Large intestine (tissue), 12 donors: ENCODE measurements at places on chromosomes 4 and X. TPM values are rescaled to one million over a fixed set of nuclear protein-coding genes. Genes with fewer than 3 reads are reported as not detected.

DNA sequence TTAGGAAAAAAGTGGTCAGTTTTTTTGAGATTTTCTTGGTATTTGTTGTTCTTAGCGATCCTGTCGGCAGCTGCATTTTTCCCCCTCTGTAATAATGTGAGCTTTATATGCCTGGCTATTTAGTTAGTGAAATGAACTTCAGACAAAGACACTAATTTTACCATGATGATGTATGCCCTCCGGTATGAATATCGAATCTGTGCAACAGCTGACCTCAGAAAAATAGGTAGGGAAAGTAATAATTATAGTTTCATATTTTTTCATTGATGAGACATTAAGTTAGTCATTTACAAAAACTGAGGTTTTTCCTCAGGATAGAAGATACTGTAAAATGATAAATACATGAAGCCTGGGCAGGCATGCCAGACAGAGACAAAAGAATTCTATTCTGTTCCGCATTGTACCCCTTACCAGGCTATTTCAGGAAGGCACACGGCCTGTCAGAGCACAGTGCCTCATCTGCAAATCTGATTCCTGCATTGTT lies 155.8 kb downstream of the SHROOM3 start:
- peaks cover 69% of the 10 kb centered on the region for H3K4me1 ChIP-seq
- no peaks in the 10 kb centered on the region for H3K27me3 ChIP-seq
- H3K27ac ChIP-seq = peak overlapping the region; percentile 89

- no peaks in the 10 kb centered on the region for H3K4me1 ChIP-seq
- no peak overlapping the region for H3K27ac ChIP-seq
- DNase-seq = no peak
- H3K36me3 ChIP-seq = no peaks in the 10 kb centered on the region
- no peak overlapping the region for H3K4me3 ChIP-seq
Observed at GRCh38 chr4:27629532-27630225, 769.0 kb downstream of the STIM2 start.

DNA sequence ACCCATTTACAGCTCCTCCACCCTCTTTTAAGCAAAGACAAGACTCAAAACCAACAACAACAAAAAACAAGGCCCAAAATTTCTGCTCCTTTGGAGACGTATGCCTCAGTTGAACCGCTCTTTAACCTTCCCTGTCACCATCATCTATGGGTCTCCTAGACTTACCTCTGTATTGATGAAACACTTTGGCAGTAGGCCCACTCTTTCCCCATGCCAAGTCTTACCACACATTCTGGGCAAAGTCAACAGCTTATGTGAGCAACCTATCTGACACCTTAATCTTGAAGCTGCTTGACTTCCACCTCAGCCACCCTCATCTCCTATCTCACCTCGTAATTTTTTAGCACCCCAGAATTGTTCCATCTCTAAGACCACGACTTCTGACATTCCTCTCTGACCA lies 99.7 kb upstream of the CXorf66 start:
- H3K27ac ChIP-seq = no peak overlapping the region
- H3K27me3 ChIP-seq = no peaks in the 10 kb centered on the region
- no peaks in the 10 kb centered on the region for H3K4me1 ChIP-seq
- no peaks in the 10 kb centered on the region for H3K36me3 ChIP-seq

- no peaks in the 10 kb centered on the region for H3K36me3 ChIP-seq
- no peaks in the 10 kb centered on the region for H3K4me1 ChIP-seq
Observed at GRCh38 chr4:19736968-19737756, 514.5 kb upstream of the SLIT2 start.

DNA sequence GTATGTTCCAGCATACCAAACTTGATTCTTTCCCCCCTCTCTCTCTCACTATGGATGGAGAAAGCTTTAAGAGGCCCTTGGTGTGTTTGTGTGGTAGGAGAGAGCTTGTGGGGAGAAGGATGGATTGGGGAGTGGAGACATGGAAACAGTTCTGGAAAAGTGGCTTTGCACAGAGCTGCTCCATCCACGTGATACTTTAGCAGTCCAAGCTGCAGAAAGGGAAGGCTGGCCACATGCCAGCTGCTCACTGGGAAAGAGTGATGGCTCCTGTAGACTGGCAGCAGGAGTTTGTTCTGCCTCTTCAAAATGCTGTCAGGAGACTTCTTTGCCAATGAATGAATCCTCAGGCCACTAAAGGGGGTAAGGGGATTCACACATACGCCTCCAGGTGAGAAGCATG lies 21.7 kb upstream of the SEC24B start:
- no peak overlapping the region for H3K4me3 ChIP-seq
- H3K27me3 ChIP-seq = no peaks in the 10 kb centered on the region
- no peaks in the 10 kb centered on the region for H3K4me1 ChIP-seq
- no peak overlapping the region for H3K27ac ChIP-seq

DNA sequence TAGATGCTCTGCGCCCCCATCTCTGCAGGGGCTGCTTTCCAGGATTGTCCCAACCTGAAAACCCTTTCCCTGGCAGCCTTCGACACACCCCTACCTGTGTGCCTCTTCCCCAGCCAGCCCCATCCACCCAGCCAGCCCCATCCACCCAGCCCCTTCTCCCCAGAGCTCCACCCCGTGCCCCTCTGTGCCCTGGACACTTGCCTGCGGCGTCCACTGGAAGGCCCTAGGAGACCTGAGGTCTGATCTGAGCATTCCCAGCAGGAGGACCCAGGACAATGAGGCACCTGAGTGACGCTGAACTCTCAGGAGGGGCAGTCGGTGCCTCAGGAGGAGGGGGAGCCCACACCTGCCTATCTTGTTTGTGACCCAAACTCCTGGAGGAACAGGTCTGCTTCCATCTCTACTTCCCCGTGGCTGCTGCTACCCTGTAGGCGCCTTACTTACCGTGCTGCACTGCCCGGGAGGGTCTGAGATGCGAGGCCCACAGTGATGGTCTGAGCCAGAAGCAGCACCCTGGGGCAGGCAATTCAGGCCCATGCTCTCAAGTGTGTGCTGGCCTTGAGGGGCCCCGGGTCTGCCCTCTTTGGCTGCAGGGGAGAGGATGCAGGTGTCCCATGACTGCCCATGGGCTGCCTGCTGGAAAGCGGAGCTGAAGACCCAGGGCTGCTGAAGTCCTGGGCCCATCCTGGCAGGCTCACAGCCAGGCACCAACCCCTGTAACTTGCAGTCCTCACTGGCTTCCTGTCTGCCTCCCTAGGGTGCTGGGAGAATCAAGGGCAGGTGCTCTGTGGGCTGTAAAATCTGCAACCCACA lies 4.9 kb downstream of the LRPAP1 start:
- no peak overlapping the region for H3K27ac ChIP-seq
- no peak for DNase-seq
- no peaks in the 10 kb centered on the region for H3K27me3 ChIP-seq
- H3K4me1 ChIP-seq = peaks cover 12% of the 10 kb centered on the region
- no peak overlapping the region for H3K4me3 ChIP-seq
- peaks cover 70% of the 10 kb centered on the region for H3K36me3 ChIP-seq

DNA sequence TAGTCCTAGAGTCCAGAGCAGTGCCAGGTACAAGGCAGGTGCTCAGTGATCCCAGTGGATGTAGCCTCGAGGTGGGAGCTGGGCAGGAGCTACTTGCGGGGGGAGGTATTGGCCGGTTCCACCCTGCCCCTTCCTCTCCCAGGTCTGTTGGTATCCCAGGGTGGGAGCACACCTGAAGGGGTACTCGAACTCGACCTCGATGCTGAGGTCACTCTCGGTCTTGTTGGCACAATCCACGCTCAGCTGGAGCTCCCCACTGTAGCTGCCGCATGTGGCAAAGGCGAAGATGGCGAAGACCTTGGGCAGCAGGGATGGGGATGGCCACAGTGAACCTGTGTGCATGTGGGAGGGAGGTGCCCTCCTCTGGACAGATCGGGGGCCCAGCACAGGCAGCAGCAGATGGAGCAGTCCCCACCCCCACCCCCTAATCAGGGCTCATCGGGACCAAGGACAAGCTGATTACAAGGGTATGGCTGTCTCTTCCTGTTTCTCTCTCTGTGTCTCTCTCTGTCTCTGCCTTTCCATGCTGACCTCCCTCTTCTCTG lies 2.4 kb downstream of the SYP start:
- H3K4me1 ChIP-seq = no peaks in the 10 kb centered on the region
- peaks cover 7% of the 10 kb centered on the region for H3K27me3 ChIP-seq
- no peaks in the 10 kb centered on the region for H3K36me3 ChIP-seq
- H3K27ac ChIP-seq = no peak overlapping the region

ADH6 gene
- 2.8 TPM for polyA plus RNA-seq

RTL5 gene
- 6.9 TPM for polyA plus RNA-seq

- DNase-seq = no peak
- no peak overlapping the region for H3K4me3 ChIP-seq
- no peaks in the 10 kb centered on the region for H3K36me3 ChIP-seq
- no peak overlapping the region for H3K27ac ChIP-seq
Observed at GRCh38 chr4:161525121-161525520, 638.7 kb downstream of the FSTL5 start.

GUCY1B1 gene
- 13.5 TPM for polyA plus RNA-seq

HDX gene
- polyA plus RNA-seq = 2.3 TPM

GRCh38 chrX:39450234-39450977 lies 647.4 kb downstream of the BCOR start:
- H3K4me3 ChIP-seq = no peak overlapping the region
- peaks cover 12% of the 10 kb centered on the region for H3K4me1 ChIP-seq
- DNase-seq = no peak
- no peak overlapping the region for H3K27ac ChIP-seq
- H3K36me3 ChIP-seq = no peaks in the 10 kb centered on the region
- no peaks in the 10 kb centered on the region for H3K27me3 ChIP-seq

GRCh38 chr4:14865804-14866203 lies 136.5 kb upstream of the CPEB2 start:
- H3K4me3 ChIP-seq = no peak overlapping the region
- no peaks in the 10 kb centered on the region for H3K4me1 ChIP-seq
- H3K27ac ChIP-seq = no peak overlapping the region
- no peaks in the 10 kb centered on the region for H3K36me3 ChIP-seq
- DNase-seq = no peak

DIPK2B gene
- 6.3 TPM for polyA plus RNA-seq

DNA sequence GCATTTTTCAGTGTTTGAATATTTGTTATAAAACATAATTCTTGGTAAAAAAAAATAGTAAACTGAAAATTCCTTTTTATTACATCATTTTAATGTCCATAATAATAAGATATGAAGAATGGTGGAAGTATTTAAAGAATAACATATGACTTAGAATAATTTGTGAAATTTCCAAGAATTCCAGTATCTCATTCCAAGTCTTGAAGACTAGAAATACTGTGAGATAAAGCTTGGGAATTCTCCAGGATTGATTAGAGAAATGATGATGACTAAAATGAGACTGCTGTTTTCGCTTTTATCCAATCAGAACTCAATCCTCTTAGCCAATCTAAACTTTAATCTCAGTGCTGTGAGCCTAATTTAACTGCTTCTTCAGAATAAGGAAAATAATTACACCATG lies 184.2 kb upstream of the HCCS start:
- peaks cover 4% of the 10 kb centered on the region for H3K4me1 ChIP-seq
- H3K27me3 ChIP-seq = no peaks in the 10 kb centered on the region
- no peak overlapping the region for H3K4me3 ChIP-seq
- H3K27ac ChIP-seq = no peak overlapping the region
- no peak for DNase-seq
- no peaks in the 10 kb centered on the region for H3K36me3 ChIP-seq

DNA sequence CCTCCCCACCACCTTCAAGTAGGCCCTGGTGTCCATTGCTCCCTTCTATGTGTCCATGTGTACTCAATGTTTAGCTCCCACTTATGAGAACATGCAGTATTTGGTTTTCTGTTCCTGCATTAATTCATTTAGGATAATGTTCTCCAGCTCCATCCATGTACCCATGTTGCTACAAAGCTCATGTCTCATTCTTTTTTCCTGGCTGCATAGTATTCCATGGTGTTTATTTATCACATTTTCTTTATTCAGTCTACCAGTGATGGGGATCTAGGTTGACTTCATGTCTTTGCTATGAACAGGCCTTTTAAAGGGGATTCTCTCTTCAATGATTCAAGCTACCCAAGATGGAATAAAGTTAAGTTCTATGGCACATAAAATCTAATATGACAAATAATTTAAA lies 119.6 kb downstream of the PPP3CA start:
- H3K36me3 ChIP-seq = no peaks in the 10 kb centered on the region
- no peak overlapping the region for H3K4me3 ChIP-seq
- H3K27ac ChIP-seq = no peak overlapping the region

- H3K4me3 ChIP-seq = no peak overlapping the region
- no peaks in the 10 kb centered on the region for H3K4me1 ChIP-seq
- no peak for DNase-seq
- H3K27me3 ChIP-seq = no peaks in the 10 kb centered on the region
Observed at GRCh38 chr4:99635601-99636000, 22.0 kb downstream of the C4orf54 start.

GRCh38 chr4:187921946-187922623 lies 73.5 kb upstream of the ZFP42 start:
- H3K27ac ChIP-seq = no peak overlapping the region
- H3K4me1 ChIP-seq = no peaks in the 10 kb centered on the region
- H3K27me3 ChIP-seq = no peaks in the 10 kb centered on the region
- no peak overlapping the region for H3K4me3 ChIP-seq

DNA sequence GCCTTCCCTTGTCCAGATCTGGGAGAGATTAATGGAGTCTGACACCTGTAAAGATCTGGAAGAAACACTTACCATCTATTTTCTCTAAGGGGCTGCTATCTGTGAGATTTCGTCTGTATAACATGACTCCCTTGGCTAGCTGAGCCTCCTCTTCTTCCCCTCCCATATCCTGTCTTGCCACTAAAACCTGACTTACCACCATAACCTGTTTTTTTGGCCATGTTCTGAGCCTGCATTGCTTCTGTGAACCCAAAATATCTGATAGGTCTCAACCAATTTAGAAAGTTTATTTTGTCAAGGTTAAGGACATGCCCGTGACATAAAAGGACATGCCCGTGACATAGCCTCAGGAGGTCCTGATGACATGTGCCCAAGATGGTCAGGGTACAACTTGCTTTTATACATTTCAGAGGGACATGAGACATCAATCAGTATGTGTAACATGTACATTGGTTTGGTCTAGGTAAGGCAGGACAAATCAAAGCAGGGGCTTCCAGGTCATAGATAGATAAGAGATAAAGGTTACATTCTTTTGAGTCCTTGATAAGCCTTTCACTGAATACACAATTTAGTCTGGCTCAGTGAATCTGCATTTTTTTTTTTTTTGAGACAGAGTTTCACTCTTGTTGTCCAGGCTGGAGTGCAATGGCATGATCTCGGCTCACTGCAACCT lies 11.4 kb downstream of the MGST2 start:
- no peak overlapping the region for H3K27ac ChIP-seq
- no peaks in the 10 kb centered on the region for H3K27me3 ChIP-seq
- DNase-seq = no peak
- peaks cover 48% of the 10 kb centered on the region for H3K36me3 ChIP-seq
- no peak overlapping the region for H3K4me3 ChIP-seq
- peaks cover under 1% of the 10 kb centered on the region for H3K4me1 ChIP-seq

NEUROG2 gene
- polyA plus RNA-seq = not detected

DNA sequence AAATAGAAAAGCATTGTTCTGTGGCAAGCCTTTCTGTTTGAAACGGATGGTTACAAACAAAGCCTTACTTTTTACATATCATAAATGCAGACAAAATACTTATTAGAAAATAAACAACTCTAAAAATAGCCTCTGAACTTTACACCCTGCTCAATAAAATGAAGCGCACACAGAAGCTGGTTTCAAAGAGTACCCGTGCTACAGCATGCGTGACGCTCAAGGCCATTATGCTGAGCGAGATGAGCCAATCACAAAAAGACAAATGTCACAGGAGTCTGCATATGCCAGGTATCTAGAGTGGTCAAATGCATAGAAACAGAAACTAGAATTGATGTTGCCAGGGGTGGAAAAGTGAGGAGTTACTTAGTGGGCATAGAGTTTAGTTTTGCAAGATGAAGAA lies 326.5 kb upstream of the GATB start:
- peak; percentile 85 for DNase-seq
- no peak overlapping the region for H3K4me3 ChIP-seq
- H3K27me3 ChIP-seq = no peaks in the 10 kb centered on the region
- H3K36me3 ChIP-seq = no peaks in the 10 kb centered on the region
- H3K4me1 ChIP-seq = peaks cover 12% of the 10 kb centered on the region
